ENCODE measurements at places on chromosomes 7 and 10.

DNA sequence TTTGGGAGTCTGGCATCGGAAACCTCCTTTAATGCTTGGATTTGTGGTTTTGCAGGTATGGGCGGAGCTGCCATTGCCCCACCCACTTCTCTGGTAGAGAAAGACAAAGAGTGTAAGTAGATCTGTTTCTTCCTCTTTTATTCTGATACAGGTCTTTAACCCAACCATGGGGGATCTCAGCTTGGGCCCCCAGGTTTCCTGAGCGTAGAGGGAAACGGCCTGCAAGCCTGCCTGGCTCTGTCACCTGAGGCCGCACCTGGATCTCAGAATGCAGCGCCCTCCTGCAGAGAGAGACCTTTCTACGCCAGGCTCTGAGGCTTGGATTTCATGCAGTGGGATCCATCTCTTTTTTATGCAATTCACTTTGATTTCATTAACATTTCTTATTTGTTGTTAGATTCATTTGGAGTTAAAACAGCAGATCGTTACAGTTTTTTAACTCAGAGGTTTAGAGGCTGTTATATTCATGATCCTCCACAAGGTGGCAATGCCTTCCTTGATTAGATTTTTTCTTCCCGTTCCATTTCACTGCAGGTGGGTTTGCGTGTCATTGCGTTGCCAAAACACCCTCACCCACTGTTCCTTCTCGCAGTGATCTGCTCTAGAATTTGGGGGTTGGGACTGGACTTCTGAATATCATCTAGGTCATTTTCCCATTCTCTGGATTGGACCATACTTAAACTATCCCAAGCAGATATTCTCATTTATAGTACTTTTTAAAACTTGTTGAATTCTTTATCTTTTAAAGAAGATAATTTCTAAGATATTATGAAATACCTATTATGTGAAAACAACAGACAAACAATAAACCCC, 20.0 kb downstream of the RBM17 start:
- no peak for DNase-seq

DNA sequence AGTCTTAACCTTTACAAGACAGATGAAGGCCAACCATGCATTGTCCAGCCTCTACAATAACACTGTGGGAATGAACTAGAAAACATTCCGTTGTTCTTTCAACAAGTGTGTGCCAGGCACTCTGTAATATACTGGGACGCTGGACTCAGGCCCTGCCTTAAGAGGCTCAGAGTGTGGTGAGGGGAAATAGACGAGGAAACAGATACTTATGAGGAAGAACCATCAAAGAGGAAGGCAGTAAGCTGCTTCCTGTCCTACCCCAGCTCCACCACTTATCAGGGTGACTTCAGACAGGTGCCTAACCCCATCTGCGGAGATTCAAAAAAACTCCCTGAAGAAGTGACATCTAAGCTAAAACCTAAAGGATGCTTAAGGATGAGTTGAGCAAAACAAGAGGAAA, 8.9 kb upstream of the TRIM8 start:
- no peak for DNase-seq

- no peak for DNase-seq
Measured at GRCh38 chr7:132569884-132570614, 6.2 kb downstream of the PLXNA4 start.

DNA sequence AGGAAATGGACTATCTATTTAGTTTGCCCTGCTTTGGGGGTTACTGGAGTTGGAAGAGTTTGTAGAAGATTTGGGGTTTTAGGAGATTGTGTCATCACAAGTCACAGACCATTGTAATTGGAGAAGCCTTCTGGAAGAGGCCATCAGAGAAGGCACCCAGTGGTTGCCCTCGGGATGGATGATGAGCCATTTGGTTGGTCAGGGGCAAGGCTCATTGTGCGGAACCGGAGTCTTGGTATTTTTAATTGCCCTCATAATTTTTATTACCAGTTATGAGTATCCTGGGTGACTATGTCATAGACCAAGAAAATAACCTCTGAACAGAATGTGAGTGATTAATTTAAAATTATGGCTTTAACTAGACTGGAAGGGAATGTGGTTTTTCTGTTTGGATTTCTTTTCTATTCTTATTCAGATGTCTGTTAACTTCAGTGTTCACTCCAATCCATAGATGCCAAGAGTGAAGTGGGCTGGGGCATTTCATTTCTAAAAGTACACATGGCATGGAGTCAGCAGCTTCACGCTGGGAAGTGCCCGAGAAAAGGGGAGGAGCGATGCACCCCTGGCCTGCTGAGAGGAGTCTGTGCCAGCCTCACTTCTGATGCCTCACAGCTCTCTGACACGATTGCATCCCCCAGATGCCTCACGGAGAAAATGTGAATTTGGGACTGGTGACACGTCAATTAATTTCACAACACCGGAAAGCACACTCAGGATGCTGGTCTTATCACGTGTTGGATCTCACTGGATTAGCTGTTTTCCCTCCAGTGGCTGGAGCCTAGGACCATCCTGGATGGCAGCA, 225.6 kb upstream of the IGFBP3 start:
- no peak for DNase-seq

- DNase-seq, result no peak
Measured at GRCh38 chr7:105655500-105656380, 74.4 kb upstream of the EFCAB10 start.

DNA sequence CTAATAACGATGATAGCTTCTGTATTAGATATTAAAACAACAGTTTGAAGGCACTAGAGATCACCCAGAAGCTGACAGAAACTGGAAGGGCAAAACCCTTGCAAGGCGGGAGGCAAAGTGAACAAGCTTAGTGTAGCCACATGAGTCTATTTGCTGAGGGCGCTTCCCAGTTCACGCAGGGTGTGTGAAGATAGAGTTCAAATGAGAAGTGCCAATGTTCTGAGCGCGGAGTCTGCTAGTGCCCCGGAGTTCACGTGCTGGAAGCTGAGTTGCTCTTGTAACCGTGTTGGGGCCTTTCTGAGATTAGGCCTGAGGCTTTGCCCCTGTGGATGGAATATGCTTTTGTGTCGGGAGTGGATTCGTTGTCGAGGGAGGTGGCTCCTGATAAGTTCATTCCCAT, 16.6 kb upstream of the GTPBP4 start:
- DNase-seq, result no peak

DNA sequence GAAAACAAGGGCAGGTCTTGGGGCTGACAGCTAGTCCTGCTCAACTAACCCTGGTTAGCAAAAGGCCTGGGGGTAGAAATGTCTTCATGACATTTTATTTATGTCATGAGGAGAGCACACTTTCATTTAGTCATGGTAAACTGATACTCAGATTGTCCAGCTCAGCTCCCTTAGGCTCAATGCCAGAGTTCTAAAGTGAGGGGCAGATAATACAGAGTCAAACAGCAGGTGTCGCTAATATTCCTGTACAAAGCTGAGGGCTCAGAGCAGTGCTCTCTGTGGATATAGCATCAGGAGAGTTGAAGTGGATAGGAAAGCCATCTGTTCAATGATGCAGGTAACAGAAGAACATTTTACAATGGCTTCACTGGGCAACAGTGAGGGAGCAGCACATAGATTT, 26.8 kb upstream of the CALCR start:
- DNase-seq, result no peak

DNA sequence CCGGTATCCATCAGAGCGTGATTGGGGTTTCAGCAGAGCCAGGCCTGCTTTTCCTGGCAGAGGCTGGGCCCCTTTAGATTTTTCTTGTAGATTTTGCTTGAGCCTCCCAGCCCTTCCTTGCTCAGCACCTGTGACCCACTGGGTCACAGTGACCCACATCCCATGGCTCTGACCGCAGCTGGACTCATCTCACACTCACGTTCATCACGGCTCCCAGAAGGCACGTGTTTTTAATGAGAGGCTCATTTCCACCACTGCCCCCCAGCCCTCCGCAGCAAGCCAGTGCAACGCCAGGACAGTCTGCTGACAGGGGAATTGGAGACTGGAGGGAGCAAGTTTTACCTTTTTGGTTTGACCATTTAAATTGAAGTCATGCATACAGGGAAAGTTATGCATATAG, 155.7 kb downstream of the CUX1 start:
- no peak for DNase-seq

DNA sequence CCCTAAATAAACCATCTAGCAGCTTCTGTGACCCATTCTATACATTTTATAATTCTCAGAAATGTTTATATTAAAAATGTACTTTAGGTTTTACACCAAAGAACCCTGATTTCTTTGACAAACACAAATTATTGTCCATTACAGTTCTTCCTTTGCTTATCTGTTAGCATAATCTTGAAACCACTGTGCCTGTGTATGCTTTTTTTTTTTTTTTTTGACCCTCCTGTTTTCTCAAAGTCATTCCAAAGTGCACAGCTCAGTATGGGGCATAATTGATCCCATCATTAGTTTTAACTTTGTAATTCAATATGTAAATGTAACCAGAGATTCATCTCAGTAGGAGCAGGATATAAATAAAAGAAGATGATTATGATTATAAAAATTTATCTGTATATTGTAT, 229.3 kb downstream of the DGKB start:
- DNase-seq, result no peak

GRCh38 chr10:106652279-106652678, 512.2 kb downstream of the SORCS1 start:
- DNase-seq, result no peak

DNA sequence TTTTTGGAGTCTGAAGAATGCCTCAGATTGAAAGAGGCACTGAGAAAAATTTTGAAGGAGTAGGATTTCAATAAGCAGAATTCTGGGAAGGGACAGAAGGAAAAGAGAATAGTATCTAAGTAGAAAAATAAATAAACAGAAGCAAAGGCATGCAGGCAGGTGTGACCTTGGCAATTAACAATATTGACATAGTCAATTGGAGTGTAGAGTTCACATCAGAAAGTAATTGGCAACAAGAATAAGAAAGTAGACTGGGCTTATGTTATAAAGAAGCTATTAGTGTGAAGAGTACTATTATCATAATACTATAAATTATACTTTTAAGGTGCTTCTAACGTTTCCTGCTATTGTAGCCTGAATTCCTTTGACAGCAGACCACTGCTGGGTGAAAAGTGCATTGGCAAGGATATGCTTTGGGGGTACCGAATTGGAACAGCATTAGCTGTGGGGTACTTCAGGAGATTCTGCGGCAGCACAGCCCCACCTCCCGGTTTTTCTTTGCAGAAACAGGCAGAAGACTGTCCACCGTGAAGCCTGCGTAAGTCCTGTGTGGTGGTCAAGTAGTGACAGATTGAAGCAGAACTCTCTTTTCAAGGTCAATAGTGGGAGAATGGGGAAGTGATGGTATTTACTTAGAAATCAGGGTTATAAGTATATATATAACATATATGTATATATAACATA, 357.0 kb downstream of the THSD7A start:
- DNase-seq, result no peak

DNA sequence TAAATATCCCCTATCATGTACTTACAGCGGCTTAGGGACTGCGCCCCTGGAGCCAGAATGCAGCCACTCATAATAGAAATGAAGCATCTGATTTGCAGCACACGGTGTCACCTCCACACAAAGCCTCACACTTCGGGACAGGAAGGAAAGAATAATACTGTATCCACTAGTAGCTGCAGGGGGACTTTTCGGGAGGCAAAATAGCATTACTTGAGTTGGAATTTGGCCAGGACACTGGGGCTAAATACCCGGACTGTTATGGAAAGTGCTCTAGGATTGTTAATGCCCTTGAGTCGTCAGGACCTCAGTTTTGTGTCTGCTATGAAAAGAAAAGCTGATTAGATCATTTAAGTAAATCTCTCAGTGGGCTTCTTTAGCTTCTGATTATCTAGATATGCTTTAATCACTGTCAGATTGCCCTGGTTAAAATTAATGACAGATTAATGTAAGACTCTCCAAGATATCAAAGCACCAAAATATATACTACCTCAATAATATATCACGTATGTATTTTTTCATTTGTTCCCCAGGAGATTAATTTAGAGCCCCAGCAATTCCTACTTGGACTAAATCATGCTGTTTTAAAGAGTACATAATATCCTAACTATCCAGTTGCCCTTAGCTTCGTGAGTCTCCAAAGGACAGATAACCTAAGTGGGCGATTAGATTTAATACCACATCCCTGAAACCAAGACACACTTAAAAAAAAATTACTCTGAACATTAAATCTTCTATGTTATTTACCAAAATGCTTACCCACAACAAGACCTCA, 173.0 kb upstream of the NEBL start:
- DNase-seq, result no peak

- no peak for DNase-seq
Measured at GRCh38 chr10:130659528-130659927, 523.3 kb downstream of the GLRX3 start.

- no peak for DNase-seq
Measured at GRCh38 chr7:67518580-67518979, 521.9 kb downstream of the TYW1 start.

- no peak for DNase-seq
Measured at GRCh38 chr10:104336821-104337467, 1.3 kb downstream of the ITPRIP start.

DNA sequence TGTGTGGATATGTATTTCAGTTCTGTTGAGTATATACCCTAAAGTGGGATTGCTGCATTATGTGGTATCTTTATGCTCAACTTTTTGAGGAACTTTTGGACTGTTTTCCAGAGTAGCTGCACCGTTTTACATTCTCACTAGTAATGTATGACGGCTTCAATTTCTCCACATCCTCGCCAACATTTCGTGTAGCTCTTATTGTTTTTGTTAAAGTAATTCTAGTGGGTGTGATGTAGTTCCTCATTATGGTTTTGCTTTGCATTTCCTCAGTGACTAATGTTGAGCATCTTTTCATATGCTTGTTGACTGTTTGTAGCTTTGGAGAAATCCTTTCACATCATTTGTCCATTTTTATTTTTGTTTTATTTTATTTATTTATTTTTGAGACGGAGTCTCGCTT, 4.5 kb downstream of the STMP1 start:
- DNase-seq, result no peak

GRCh38 chr10:79403441-79404230, 41.8 kb downstream of the ZCCHC24 start:
- DNase-seq, result no peak

GRCh38 chr7:46537191-46537905, 616.3 kb upstream of the IGFBP3 start:
- no peak for DNase-seq

GRCh38 chr10:18984531-18984930, 64.1 kb upstream of the MALRD1 start:
- DNase-seq, result no peak

DNA sequence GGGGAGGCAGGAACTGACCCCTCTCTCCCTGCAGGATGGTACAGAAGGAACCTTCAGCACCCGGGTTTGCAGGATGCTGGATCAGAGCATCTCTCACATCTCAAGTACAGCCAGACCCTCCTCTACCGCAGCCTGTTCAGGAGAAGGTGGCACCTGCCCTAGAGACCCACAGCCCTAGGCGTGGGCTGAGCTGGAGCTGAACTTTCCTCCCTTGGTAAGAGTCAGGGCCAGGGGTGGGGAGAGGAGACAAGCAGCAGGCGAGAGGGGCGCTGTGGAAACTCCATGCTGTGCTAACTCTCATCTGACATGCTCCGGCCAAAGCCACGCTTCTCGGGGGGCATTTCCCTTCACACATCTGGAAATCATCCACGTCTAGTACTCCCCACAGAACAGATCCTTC, 154.4 kb downstream of the DIP2C start:
- no peak for DNase-seq

DNA sequence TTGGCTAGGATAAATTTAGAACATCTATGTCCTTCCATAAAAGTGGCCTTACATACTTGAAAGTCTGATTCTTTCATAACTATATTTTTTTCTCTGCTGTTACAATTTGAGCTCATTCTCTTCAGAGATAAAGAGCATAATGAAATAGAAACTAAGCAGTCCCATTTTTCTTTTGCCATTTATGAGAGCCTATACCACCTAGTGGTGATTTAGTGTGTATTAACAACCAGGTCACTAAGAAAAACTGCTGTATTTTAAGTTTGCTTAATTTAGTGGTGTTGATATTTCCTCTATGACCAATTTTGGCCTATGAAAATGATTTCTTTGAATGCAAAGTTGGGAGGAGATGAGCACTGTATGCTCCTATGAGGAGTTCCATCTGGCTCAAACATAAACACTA, 88.7 kb upstream of the ZWINT start:
- DNase-seq, result no peak

All from stimulated activated CD4-positive, alpha-beta T cell treated with anti-CD3 and anti-CD28 coated beads, Interleukin-1b, Interleukin-23, amount 100 ng/mL, for 48 hours (primary cell).